BJ (cell line): ENCODE measurements at places on chromosomes 2 and 18.

DNA sequence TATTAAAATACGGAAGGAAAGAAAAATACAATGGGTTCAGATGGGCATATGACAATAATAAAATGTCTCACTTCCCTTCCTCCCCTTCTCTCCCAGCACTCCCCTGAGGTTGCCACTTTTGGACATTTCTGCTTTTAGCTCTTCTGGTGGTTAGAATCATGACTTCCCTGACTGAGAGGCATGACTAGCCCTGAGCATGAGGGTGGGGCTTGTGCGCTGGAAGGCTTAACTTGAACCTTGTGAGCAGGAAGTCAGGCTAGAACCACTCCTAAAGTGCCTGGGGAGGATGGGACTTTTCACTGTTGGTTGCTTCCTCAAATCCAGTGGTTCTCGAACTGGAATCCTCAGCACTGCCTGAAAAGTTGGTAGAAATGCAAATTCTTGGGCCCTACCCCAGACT lies 19.7 kb upstream of the ARHGAP25 start:
- no peak for DNase-seq

DNA sequence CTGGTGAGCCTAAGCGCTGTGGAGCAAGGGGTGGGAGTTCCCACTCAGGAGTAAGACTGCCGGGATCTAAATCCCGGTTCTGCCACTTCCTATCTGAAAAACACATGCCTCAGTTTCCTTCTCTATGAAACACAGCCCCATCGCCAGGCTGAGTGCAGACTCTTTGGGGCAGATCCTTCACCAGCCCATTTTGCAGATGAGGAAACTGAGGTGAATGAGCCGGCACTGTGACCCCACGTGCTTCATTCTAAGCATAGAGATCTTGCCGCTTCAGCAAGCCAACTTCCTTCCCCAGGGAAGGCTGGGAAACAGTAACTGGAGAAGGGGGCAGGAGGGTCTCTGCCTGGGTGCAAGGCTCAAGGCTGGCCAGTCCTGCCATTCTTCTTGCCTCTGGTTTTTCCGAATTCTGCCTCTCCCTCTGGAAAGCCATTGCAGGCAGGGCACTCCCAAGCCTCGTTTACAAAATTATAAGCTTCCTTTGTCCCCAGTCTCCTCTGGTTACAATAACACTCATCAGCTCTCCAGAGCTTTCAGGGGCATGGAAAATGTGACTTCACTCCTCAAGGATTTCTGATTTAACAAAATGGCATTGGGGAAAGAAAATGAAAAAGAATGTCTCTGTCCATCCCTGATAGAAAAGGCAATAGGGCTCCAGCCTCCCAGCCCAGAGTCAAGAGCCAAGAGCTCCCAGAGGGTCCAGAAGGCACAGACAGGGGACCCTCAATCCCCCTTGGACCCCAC lies 249.2 kb downstream of the TNS1 start:
- peak; percentile 35 for DNase-seq

DNA sequence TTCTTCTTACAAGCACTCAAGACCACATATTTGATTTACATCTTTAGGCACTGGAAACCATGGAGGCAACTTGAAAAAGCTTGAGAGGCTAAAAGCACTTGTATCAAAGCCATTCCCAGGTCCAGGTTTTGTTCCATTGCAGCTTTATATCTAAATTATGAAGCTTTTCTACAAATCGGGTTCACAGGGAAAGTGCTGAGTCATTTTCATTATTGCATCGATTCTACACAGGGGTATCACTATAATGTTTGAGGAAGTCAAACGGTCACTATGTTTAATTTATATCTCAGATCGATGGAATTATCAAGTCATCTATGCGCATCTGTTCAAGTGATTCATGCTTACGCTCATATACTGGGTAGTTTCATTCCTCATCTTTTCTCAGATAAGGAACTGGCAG lies 118.7 kb downstream of the VWC2L start:
- DNase-seq: no peak

GRCh38 chr2:26782876-26783704 lies 2.8 kb upstream of the CENPA start:
- no peak for DNase-seq

- DNase-seq: no peak
Observed at GRCh38 chr2:17470855-17471641, 47.2 kb downstream of the RAD51AP2 start.

DNA sequence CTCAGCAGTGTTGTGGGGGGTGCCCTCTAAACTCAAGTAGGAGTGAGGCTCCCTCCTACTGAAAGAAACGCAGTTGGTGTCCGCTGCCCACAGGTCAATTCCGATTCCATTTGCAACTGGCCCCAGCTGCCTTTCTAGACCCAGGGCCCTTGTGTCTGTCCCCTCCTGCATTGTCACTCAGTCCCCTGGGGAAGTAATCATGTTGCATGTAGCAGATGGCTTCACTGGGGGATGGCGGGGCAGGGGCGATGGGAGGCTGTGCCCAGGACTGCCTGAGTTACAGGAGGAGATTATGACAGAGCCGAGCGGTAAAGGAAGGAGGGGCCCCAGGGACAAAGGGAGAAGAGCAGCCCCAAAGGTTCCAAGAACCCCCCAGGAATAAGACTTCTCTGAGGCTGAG lies 62.5 kb upstream of the SH3RF3 start:
- no peak for DNase-seq

GRCh38 chr2:109258376-109258775 lies 129.4 kb downstream of the SH3RF3 start:
- no peak for DNase-seq
